ENCODE measurements at places on chromosomes 2 and 18.

DNA sequence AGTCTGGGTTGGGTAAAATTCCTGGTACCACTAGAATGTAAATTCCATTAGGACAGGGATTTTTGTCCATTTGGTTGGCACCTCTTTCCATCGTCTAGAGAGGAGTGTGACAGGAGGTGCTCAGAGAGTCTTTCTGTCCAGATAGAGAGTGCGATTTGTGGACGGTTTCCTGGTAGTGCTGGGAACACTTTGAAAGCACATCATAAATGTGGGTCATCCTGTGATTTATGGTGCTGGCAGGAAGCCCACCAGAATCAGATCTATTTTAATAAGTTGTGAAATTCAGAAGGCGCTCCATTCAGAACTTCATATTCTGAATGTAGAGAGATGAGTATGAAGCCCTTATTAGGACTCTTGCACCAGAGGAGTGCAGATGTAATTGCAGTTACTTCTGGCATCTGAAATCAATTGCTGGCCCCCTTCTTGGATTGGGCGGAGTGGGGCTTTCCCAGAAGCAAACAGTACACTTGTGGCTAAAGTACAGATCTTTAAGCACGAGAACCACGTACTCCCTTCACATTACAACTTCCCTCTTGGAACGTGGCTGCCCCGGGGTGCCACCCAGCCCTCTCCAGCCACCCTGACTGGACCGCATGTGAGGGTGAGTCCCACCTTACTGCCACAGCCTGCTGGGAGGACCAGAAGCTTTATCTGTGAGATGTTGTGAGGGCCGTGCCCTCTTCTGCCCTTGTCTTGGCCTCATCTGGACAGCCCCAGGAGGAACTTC, 243.2 kb downstream of the MYO3B start:
- no peak for DNase-seq

- DNase-seq, result no peak
Observed at GRCh38 chr2:226408141-226408540, 391.5 kb downstream of the IRS1 start.

GRCh38 chr2:239893236-239893515, 132.0 kb downstream of the NDUFA10 start:
- no peak for DNase-seq

DNA sequence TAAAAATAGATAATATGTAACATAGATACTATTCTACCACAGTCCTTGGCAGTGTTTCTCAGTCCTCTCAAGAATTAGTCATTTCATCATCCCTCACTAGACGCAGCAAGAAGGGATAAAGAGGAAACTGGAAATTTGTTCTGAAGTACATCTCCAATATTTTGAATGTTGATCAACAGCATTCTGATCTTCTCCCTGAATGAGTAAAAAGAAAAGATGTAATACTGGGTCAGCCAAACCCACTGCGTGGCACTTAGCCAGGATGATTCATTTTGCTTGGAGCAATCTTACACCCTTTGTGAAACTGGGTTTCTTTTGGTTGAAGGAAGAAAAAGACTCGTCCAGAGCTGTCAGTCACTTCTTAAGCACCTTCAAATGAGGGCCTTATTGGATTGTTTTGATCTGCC, 54.1 kb downstream of the TAF1B start:
- DNase-seq, result peak; percentile 74

GRCh38 chr2:44938287-44939105, 3.0 kb upstream of the SIX3 start:
- DNase-seq, result no peak

- no peak for DNase-seq
Observed at GRCh38 chr2:19607400-19607799, 249.0 kb upstream of the OSR1 start.

- DNase-seq, result no peak
Observed at GRCh38 chr18:68414407-68414806, 300.5 kb downstream of the TMX3 start.

DNA sequence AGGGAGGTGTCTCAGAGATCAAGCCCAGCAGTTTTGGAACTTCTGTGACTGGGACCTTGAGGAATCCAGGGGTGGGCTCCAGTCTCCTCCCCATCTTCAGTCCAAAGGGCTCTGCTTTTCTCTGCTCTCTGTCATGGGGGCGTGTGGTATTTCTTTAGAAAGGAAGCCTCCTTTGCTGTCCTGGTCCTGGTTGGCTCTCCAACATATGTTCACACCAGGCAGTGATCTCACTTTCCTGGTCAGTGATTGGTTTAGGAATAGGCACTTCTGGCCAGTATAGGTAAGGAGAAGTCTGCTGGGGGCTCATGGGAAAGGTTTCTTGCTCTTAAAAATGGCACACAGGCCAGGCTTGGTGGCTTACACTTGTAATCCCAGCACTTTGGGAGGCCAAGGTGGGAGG, 115.5 kb upstream of the HAAO start:
- DNase-seq, result no peak

GRCh38 chr2:159755788-159756187, 42.2 kb downstream of the CD302 start:
- no peak for DNase-seq

GRCh38 chr18:74534150-74534969, at the start of gene CNDP1:
CNDP1 (plus strand) TSS chr18:74534500; CDS start chr18:74534668, 168 bp downstream.
- no peak for DNase-seq

- DNase-seq, result no peak
Observed at GRCh38 chr18:64118406-64118805, 30.5 kb downstream of the LINC00305 start.

DNA sequence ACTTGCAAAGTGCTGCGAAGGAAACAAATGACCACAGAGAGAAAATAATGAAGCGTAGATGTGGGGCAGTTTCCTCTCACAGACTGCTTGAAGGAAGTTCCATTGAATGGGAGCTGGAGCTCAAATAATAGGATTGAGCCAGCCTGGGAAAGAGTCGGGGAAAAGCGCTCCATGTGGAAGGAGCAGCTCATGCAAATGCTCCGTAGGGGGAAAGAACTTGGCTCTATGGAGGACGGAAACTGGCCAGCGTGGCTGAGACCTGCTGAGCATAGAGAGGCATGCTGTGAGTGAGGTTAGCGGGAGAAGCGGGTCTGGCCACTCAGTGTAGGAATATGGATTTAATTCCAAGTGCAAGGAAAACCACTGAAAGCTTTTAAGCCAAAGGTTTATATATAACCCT, 28.6 kb upstream of the VIT start:
- no peak for DNase-seq

- no peak for DNase-seq
Observed at GRCh38 chr18:21341141-21341540, 99.1 kb downstream of the GREB1L start.

DNA sequence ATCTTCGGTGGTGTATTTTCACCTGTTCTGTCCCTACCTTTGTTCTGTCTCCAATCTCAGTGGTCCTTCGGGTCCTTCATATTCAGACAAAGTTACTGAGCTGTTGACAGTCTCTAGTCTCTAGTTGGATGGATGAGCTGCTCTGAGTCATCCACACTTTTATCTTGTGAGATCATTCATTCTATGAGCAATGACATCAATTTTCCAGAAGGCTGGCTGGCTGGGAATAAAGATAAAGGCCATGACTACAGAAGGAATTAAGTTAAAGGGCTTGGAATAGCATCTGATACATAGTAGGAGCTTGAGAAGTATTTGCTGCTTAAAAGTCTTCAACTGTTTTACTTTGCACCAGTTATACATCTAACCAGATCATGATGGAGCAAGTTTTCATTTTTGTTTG, 43.1 kb upstream of the SLC39A10 start:
- peak; percentile 76 for DNase-seq

DNA sequence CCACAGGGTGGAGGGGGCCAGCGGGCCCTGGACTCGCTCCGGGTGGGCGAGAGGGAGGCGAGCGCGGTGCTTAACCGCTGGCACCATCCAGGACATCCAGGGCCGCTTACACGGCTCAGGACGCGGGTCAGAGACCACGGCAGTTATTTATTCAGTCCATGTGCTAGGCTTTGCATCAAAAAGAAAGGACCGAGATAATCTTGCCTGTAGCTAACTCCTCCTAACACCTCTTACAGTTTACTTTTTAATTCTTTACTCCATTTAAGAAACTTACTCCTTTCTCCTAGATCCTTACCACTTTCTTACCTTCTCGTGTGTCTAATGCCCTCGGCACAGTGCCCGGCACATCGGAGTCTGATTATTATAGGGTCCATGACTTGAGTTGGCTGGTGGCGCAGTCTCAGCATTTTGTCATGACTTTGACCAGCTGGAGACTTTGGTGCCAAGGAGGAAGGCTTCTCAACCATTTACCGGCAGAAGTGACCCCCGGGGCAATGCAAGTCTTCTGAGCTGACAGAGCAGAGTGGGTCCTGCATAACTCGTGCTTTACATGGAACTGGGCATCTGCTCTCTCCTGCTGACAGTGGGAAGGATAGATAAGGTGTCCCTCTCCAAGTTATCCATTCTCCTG, 503 bp downstream of the ANXA4 start:
- no peak for DNase-seq

DNA sequence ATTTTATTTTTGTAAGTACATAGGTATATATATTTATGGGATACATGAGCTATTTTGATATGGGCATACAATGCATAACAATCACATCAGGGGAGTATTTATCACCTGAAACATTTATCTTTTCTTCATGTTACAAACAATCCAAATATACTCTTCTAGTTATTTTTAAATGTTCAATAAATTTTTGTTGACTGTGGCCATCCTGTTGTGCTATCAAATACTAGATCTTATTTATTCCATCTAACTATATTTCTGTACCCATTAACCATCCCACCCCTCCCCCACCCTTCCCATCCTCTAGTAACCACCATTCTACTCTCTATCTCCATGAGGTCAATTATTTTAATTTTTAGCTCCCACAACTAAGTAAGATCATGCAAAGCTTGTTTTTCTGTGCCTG, 157.0 kb downstream of the CD226 start:
- no peak for DNase-seq

- DNase-seq, result no peak
Observed at GRCh38 chr2:103132536-103133217, 370.8 kb downstream of the TMEM182 start.

GRCh38 chr18:77062518-77063003, 70.0 kb downstream of the MBP start:
- DNase-seq, result no peak

GRCh38 chr2:127675331-127676261, at the start of gene LIMS2:
LIMS2 (minus strand) TSS chr2:127675530; CDS start chr2:127675024, 506 bp downstream.
- peak; percentile 37 for DNase-seq

DNA sequence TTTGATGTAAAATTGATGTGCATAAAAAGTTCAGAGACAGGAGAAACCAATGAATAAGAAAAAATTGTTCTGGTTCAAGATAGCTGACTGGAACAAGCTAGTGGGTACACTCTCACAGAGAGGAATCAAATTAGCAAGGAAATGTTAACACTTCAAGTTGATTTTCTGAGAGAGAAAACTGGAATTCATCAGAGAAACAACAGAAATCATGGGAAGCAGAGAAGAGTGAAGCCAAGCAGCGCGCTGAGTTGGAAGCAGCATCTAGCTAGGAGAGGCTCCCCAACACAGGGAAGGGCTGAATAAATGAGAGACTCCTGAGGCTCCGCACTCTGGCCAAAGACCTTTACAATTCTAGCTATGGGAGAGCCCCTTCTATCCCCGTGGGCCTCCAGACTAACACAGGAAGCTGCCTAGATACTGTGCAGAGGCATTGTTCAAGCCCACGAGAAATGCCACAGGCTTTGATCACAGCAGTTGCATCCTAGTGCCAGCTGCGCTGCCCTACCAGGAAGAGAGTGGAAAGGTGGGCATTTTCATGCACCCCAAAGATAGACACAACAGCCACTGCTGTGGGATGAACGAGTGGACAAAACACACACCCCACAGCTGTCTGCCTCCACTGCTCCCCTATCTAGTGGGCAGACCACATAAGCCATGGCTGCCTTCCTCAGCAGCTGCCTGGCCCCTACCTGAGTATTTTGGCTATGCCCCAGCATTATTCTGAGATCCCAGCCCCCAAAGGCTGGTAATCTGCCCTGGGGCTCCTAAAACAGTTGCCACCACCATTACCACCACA, 136.7 kb downstream of the FSIP2 start:
- no peak for DNase-seq

- DNase-seq, result no peak
Observed at GRCh38 chr2:131029812-131030211, 63.4 kb downstream of the FAM168B start.

DNA sequence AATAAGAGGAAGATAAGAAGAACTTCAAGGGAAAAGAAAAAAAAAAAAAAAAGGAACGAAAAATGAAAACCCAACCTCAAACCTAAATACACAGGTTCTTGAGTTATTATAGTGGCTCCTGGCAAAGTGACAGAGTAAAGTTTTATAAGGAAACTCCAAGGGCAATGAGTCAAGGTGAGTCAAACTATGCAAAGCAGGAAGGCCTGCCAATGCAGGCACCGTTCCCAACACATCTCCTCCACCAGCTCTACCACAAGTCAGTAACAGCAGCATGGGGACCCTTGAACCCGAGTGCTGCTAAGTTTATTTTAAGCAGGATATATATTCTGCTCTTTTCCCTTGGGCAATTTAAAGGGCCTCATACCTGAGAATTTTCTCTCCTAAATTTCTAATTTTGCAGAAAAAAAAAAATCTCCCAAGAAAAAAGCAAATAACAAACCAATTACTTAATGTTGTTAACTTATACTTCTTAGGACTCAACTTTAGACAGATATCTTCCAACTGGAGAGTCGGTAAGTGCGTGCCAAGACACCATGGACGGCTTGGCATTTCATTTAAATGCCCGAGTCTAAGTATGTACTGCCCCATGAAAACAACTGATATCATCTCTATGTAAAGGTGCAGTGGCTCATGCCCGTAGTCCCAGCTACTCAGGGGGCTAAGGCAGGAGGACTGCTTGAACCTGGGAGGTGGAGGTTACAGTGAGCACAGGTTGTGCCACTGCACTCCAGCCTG, 75.7 kb upstream of the TFCP2L1 start:
- no peak for DNase-seq

GRCh38 chr2:217713395-217714286, 289.2 kb downstream of the TNS1 start:
- no peak for DNase-seq

DNA sequence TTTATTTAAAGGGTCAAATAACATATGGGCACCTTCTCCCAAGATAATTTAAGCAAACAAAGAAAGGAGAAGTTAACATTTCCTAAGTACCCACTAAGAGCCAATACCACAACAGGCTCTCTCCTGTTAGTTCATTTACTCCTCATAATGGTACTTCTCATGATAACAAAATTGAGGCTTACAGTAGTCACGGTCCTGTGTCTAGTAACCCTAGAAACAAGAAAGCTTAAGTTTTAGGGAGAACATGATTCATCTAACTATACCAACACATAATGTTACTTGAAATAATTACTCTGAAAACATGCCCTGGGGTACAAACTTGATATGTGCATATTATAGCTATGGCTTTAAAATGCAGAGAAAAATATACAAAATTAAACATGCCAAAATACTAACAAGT, 19.8 kb downstream of the IWS1 start:
- no peak for DNase-seq

DNA sequence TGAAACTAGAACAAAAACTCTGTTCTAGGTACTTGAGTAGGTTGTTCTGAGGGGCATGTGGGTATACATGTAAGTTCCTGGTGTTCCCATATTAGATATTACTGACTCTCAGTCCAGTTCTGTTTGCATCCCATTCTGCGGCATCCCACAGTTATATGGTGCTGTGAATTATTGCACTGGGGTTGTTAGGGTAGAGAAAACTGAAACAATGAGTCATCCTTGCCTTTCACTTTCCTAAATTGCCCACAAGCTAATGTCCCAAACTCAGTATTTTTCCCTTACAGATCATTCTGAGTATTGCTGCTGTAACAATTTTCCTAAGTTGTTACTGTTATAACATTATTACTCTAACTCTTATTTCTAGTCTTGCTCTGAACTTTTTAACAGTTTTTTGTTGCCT, 3.0 kb downstream of the WDR75 start:
- no peak for DNase-seq

- no peak for DNase-seq
Observed at GRCh38 chr18:42486271-42486670, 531.2 kb downstream of the PIK3C3 start.

GRCh38 chr2:178530625-178531142, 50.4 kb downstream of the PLEKHA3 start:
- DNase-seq, result no peak

Data from BJ (cell line).